ENCODE measurements at places on chromosomes 16 and 17.

GRCh38 chr17:64369007-64369893, 21.4 kb downstream of the PECAM1 start:
- DNase-seq, result no peak

DNA sequence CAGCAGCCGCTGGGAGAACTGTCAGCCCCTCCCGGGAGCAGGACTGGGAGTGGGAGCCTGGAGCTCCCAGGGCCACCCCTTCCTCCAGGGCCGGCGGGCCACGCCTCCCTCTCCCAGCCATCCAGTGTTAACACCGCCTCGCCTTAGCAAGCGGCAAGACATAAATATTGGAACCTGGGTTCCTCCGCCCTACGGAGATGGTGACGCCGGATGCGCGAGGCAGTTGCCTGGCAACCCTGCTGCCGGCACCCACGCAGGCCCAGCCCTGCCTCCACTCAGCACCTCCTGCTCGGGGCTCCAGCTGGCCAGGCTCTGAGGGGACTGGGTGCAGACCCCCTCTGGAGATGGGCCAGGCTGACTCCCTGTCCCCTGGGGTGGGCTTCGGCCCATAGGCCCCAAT, 27.4 kb upstream of the CACNA1H start:
- peak; percentile 81 for DNase-seq

GRCh38 chr17:3738562-3739295, 15.0 kb downstream of the HASPIN start:
- DNase-seq, result peak; percentile 47

- no peak for DNase-seq
Measured at GRCh38 chr17:4482338-4483011, 16.2 kb upstream of the SPNS2 start.

- DNase-seq, result no peak
Measured at GRCh38 chr17:16926571-16927451, 45.1 kb downstream of the TNFRSF13B start.

- peak; percentile 40 for DNase-seq
Measured at GRCh38 chr17:56908001-56908542, 5.8 kb downstream of the TRIM25 start.

DNA sequence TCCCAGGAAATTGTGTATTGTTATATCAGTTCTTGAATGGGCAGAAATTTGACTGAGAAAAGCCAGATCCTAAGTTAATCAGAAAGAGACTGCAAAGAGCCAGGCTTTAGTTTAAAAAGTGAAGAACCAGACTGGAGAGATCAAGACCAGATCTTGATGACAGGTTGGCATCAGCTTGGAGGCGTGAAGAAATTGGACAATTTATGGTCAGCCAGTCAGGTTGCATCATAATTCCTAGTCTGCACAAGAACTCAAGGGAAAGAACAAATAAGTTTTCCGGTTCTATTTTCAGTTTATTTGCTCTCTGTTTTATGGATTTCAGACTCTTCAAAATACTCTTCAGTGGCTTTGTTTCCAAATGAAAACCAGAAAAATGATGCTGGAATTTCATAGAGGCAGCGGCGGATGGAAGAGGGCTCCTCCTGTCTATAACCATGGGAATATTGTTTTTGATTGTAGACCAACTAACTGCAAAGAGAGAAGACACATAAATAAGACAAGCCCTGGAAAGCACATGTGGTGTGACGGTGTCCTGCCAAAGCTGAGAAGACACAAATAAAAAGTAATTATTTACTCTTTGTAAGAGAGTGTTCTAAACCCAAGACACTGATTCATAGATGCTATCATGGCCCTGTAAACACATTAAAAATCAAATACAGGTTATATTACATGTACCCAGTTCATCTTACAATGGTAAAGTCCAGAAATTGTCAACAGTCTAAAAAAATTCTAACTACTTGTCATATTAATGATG, 91.7 kb downstream of the PCTP start:
- no peak for DNase-seq

GRCh38 chr17:50423553-50424159, 2.4 kb upstream of the ACSF2 start:
- peak; percentile 29 for DNase-seq
